ENCODE measurements at places on chromosomes 4 and X. TPM values are rescaled to one million over a fixed set of nuclear protein-coding genes. Genes with fewer than 3 reads are reported as not detected.

The TFE3 gene
- 13.8 TPM for polyA plus RNA-seq

The ODAPH gene
- polyA plus RNA-seq = 0.10 TPM

The FGFBP2 gene
- polyA plus RNA-seq = 0.20 TPM

The CTSO gene
- 1.4 TPM for polyA plus RNA-seq

The FAM241A gene
- 2.1 TPM for polyA plus RNA-seq

The HHIP gene
- polyA plus RNA-seq = 1.2 TPM

DNA sequence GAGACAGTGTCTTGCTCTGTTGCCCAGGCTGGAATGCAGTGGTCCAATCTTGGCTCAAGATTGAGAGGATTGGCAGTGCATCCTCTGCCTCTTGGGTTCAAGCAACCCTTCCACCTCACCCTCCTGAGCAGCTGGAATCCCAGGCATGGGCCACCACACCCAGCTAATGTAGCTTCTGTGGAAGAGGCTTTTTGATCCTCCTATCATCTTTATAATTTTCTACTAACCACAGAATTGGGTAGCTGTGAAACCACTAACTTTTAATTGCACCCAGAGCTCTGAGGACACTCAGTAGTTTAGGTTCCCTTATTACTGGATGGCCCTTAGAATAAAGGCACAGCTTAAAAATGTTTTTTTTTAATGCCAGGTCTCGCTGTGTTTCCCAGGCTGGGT is 8.9 kb upstream of the AGA start:
- no peak for DNase-seq

DNA sequence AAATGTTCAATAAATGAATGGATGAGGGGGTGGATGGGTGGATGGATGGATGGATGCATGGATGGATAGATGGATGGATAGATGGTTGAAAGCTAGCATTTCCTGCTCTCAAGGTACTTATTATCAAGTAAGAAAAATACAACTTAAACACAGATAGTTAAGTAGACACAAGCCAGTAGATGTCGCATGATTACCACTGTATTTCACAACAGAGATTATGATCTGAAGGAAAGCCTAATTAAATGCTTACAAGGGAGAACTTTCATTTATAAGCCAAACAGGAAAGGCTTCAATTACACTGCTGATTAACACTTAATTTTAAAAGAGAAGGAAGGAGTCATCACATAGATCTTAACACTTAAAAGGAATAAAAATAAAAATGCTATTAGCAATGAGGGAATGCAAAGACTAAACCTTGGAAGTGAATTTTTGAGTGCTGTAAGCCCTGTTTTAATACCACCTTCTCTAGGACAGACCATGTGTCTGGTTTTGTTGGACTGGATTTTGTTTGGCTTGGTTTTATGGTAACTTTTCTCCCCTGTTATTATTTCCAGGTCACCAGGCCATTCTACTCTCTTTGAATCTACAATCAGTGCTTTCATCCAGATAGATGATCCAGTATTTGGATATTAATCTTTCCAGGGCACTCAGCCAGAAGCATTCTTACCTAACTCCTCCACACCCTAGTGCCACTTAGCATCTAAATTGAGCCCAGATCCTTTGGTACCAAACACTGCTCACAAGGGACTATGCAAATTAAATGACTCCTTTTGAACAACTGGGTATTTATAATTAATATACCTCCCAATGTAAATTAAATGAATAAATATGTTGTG is 75.5 kb upstream of the SLC39A8 start:
- peak; percentile 39 for DNase-seq

GRCh38 chr4:25984796-25985195 is 70.8 kb downstream of the SMIM20 start:
- DNase-seq = no peak

DNA sequence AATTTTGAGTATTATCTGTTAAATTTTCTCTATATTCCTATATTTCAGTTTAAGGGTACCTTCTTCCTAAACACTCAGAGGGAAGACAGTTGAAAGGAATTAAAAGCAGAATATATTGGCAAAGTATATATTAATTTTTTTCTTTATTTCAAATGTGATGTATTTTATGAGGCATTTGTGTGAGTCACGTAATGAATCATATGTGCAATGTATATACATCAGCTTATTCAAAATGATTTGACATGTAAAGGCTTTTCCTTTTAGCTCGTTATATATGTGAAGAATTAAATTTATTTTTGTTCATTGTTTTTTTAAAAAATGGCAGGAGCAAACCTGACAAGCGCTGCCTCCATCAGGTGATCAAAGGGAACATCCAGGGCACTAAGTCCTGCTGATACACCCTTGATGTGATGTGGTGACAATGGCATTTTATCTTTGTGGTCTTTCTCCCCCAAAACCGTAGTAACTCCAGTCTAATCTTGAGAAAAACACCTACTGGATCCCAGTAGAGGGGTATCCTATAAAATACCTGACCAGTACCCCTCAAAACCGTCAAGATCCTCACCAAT is 8.9 kb downstream of the WWC2 start:
- DNase-seq = peak; percentile 9

DNA sequence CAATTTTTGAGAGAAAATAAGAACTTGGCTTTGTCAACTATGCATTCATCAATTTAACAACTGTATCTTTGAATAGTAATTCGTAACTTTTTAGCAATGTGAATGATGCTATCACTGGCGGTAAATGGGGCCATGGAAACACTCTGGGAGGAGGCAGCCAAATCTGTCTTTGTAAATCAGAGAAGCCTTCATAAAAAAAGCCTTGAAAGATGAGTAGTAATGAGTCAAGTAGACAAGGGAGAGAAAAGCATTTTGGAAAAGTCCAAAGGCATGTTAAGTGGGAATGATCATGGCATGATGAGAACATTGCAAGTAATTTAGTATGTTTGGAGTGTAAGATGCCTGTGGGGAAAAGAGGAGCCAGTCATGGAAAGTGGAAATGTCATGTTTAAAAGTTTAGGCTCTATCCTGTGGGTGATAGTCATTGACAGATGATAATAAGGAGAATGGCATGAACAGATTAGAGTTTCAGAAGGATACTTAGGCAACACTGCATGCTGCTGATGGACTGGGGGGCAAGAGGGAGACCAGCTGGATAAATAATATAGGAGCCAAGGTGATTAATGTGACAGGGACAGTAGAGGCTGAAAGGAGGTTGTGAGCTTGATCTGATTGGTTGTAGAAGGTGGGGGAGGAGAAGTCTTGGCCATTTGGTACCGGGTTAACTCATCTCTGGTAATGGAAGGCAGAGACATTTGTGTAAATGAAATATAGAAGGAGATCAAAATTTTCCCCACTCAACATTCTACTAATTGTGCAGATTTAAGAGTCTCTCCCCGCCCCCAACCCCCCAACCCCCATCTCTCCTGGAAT is 16.3 kb downstream of the SPRY1 start:
- DNase-seq = no peak

DNA sequence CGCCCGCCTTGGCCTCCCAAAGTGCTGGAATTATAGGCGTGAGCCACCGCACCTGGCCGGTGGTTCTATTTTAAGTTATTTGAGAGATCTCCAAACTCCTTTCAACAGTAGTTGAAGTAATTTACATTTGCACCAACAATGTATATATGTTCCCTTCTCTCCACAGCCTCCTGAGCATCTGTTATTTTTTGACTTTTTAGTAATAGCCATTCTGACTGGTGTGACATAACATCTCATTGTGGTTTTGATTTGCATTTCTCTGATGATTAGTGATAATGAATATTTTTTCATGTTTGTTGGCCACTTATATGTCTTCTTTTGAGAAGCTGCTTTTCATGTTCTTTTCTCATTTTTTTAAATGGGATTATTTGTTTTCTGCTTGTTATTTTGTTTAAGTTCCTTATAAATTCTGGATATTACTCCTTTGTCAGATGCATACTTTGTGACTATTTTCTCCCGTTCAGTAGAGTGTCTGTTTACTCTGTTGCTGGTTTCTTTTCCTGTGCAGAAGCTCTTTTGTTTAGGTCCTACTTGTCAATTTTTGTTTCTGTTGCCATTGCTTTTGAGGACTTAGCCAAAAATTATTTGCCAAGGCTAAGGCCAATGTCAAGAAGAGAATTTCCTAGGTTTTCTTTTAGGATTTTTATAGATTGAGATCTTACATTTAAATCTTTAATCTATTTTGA is 213.2 kb downstream of the ARHGAP24 start:
- no peak for DNase-seq

- DNase-seq = no peak
Observed at GRCh38 chr4:25756503-25756902, 100.9 kb downstream of the SLC34A2 start.

Data from mammary epithelial cell (primary cell).